ENCODE measurements at places on chromosomes 5 and 9.

- no peak for DNase-seq
Observed at GRCh38 chr9:133379153-133380086, 3.3 kb downstream of the STKLD1 start.

DNA sequence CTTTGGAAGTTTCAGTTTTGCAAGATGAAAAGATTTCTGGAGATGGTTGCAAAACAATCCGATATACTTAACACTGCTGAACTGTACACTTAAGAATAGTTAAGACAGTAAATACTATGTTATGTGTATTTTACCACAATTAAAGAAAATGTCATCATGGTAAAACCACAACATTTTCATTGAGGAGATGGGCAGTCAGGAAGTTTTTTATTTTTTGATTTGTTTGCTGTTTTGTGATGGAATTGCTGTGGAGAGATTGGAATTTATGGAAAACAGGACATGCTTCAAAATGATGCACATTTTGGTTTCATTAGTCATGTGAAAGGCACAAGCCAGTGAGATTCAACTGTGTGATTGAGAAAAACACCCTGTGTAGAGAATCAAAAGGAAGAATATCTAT lies 90.5 kb upstream of the AGXT2 start:
- no peak for DNase-seq

DNA sequence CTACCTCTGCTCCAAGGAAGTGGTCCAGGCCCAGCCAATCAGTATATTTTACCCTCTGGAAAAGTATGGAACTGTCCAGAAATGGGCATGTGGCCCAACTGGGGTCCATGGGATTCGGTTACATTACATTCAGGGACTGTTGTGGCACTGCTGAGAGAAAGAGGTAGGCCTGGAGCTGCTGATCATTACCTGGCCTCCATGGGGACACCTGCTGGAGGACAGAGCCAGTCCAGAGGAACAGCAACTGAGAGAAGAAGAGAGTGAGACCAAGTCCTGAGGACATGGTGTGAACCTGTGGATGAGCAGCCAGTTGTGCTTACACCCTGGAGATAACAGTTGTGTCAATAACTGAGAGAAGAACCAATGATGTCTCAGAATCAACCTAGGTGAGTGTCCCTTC lies 48.2 kb downstream of the HMHB1 start:
- no peak for DNase-seq

DNA sequence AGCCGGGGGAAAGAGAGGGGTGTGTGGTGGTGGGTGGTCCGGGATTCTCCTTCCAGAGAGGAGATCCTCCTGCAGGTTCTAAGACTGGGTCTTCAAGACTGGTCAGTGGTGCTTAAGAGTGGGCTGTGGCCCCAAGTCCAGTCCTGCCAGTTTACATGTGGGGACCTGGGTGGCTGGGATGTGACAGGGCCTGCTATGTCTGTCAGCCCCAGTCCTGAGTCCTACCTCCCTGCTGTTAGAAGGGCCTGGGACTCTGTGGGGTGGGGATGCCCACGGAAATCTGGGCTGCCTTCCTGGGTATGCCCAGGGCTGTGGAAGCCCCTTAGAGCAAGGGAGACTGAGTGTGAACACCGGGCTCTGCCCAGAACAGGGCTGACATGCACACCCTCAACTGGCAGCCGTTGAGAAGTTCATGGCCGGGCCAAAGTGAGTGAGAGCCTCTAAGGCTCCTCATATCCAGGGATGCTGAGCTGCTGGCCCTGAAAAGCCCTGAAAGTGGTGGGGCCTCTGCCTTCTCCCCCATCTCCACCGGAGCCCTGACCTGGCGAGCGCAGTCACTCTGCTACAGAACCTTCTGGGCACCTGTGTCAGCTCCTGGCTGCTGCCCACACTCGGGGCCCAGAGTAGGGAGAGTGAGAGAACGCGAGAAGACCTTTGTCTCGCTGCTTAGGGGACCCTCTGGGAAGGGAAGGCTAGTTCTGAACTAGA lies 1.7 kb downstream of the PHF2 start:
- DNase-seq = peak; percentile 61

DNA sequence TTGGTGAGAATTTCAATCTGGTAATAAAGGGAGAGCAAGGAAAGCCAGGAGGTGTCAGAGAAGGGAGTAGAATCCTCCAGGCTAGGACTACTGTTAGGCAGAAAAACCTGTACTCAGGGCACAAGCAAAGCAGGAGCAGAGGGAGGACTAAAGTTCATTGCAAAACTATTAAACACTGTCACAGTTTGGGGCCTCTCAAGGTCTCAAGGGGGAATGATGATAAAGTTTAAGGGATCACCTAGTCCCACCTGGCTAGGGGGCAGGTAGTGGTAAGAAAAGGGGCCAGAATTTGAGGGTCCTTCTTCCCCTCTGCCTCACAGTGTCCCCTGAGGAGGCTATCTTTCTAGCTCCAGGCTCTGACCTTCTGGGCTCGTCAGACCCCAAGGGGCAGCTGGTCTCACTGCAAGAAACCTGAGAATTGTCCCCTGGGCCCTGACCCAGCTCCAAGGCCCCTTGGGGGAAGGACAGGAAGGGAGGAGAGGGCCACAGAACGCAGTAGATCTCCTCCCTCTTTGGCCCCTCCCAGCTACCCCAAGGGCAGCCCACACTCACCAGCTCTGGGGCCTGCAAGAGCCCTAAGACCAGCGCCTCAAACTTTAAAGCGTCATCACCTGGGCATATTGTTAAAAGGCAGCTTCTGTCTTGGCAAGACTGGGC lies 974 bp downstream of the CCDC69 start:
- peak; percentile 79 for DNase-seq

DNA sequence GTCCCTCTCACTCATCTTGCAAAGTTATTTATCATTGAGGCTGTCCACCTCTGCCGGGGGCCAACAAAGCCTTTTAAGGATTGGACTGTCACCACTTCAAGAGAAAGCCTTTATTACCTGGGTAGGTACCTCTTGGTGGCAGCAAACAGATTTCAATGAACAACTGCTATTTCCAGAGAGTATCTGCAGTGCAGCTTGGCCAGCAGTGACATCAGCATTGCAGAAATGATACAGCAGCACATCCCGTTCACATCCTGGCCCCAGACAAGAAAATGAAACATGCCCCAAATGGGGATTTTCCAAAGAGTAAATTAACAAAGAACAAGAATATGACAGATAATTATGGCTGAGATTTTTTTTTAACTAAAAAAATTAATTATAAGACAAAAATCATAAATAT lies 2.3 kb upstream of the SPATA6L start:
- no peak for DNase-seq

GRCh38 chr9:119544492-119544891 lies 175.3 kb upstream of the BRINP1 start:
- DNase-seq = no peak

DNA sequence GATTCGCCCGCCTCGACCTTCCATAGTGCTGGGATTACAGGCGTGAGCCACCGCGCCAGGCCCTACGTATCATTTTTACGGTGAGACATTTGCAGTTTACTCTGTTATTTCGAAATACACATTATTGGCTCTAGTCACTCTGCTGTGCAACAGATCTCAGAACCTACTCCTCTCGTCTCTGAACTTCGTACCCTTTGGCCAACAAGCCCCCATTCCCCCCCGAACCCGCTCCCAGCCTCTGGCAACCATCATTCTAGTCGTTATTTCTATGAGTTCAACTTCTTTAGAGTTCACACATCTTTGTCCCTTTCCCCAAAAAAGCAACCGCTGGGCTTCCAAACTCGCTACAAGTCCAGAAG lies 735 bp downstream of the PTGR1 start:
- DNase-seq = peak; percentile 56

DNA sequence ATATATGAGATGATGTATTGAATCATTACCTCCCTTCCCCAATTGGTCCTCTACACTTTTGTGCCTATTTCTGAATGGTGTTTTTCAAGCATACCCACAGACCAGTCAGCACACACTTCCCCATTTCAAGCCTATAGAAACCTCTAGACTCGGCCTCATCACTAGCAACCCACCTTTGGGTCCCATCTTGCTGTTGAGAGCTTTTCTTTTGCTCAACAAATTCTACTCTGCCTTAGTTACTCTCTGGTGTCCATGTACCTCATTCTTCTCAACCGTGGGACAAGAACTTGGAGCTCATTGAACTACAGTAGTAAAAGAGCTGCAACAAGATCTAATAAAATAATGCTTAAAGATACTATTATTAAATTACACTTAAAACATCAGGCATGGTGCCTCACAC lies 49.0 kb upstream of the KDM4C start:
- no peak for DNase-seq

Data from activated CD8-positive, alpha-beta memory T cell treated with anti-CD3 and anti-CD28 coated beads for 24 hours (primary cell).